Left renal pelvis (tissue), 4 donors: ENCODE measurements at places on chromosomes 4 and X. TPM values are rescaled to one million over a fixed set of nuclear protein-coding genes. Genes with fewer than 3 reads are reported as not detected.

DNA sequence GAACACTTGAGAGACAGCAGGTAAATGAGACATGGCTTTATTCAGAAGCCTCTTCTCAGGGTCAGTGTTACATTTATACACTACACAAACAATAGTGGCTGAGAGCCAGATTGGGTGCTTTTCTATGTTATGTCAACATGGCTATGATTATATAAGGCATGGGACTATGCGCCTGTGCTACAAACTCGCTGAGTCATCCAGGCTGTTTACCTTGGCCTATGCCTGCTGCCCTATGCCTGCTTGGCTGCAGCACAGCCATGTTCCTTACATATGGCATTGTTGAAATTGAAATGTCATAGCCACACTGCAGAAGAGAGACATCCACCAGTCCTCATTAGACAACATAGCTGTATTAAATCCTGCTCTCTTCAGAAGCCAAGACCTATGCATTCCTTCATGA is 236.3 kb upstream of the NWD2 start:
- DNase-seq: no peak

- DNase-seq: no peak
These were observed 20.2 kb upstream of the GBA3 start for GRCh38 chr4:22672519-22672918.

DNA sequence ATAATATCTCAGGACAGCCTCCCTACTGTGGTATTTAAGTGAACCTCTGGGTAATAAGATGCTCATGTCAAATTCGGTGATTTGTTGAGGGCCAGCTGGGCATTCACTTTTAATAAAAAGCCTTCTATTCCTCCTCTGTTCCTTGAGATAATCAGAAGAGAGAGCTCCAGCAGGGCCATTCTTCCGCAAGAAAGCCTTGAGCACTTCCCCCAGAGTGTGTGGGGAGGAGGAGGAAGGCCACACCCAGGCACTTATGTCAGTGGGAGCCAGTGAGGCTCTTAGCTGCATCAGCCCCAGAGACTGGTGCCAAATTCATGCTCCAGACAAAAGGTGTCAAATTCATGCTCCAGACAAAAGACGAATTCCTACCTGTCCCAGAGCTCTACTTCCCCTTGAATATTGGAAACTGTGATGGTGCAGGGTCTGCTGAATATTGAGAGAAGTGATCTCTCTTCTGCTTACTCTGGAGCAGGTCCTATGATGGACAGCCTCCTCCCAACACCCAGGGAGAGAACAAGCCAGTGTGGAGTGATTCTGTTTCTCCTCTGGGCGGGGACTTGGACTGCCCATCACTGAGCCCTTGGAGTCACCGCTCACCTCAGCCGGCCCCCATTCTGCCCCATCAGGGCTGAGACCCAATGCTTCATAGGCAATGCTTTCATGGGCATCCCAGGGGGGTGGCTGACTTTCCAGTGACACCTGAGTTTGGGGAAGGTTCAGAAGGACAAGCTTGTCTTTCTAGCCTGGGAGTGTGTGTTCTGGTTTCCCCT is 68.1 kb downstream of the FHDC1 start:
- DNase-seq: no peak

Gene MAGEB17
- polyA plus RNA-seq: not detected

Gene EFHC2
- 0.68 TPM for polyA plus RNA-seq

GRCh38 chrX:79035421-79035820 is 90.2 kb downstream of the P2RY10 start:
- DNase-seq: no peak

DNA sequence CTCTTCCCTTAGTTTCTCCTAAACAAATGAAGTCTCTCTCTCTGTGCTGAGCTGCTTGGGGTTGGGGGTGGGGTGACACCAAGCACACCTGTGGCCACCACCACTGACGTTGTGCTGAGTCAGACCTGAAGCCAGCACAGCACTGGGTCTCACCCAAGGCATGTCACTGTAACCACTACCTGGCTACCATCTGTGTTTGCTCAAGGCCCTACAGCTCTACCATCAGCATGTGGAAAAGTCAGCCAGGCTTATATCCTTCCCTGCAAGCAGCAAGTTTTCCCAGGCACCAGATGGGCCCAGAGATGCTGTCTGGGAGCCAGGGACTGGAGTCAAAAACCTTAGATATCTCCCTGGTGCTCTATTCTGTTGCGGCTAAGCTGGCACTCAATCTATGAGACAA is 6.9 kb downstream of the CXCL10 start:
- no peak for DNase-seq

DNA sequence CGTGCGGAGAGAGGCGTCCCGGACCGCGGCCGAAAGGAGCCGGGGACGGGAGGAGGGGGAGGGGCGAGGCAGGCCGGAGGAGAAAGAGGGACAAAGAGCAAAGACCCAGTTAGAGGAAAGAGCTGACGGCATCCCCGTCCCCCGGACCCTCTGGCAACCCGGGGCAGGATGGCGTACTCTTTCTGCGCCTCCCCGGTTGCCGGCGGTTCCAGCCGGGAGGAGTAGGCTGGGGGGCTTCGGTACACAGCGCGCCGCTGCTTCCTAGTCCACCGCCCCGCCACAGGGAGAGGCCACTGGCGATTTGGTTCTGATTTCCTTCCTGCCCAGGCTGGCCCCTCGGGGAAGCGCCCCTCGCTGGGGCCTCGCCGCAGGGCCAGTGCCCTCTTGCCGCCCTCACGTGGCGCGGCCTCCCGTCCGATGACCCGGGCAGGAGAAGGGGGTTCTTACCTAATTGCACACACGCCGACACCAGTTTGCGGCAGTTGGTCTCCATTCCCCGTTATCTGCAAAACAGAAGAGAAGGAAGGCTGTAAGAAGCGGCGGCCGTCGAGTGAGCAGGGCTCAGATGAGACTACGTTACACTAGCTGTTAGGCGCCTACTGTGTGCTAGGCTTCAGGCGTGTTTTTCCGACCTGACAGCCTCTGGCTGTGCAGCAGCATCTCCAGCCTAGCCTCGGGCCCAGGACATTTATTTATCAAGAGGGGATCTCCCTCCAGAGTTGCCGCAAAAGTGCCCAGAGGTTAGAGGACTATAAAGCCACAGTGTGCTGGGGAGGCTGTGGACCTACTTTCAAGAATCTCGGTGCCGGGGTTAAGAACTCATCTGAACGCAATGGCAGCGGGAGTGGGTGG is 9.9 kb upstream of the PITX2 start:
- no peak for DNase-seq

Gene SYNPO2
- 16.3 TPM for polyA plus RNA-seq

- no peak for DNase-seq
These were observed 293.5 kb upstream of the FSTL5 start for GRCh38 chr4:162457071-162457865.
